Frontal cortex (tissue), 4 donors: ENCODE measurements at places on chromosomes 7 and 10.

DNA sequence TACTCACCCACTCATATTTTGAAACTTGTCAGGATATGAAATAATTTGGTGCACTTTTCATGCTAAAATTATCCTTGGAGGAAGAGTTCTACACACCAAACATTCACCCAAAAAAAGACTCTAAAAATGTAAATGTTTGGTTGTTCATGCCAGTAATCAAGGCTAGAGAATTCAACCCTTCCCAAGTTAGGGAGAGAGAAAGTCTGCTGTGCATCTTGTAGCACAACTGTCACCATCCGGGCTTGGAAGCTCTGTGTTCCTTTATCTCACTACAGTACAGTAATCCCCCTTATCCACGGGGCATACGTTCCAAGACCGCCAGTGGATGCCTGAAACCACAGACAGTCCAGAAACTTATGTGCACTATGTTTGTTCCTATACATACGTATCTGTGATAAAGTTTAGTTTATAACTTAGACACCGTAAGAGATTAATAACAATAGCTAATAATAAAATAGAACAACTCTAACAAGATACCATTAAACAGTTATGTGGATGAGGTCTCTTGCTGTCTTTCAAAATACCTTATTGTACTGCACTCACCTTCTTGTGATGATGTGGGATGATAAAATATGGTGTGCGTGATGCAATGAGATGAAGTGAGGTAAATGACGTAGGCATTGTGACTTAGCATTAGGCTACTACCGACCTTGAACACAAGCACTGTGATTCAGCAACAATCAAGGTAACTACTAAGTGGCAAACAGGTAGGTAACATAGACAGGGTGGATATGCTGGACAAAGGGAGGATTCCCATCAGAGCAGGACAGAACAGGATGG, 24.6 kb upstream of the HECTD2 start:
- DNase-seq = no peak

DNA sequence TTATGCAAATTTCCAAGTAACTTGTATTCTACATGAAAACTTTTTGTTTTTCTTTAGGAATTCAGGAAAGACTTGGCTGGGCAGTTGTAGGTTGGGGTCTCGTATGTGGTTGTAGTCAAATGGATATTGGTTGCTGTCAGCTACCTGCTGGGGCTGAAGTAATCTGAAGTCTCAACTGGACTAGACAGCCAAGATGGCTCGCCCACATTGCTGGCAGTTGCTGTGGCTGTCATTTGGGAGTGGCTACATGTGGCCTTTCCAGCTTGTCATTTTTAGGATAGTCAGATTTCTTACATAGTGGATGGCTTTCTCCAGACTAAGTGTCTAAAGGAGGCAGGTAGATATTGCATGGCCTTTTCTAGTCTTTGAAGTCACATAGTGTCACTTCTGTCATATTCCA, 32.6 kb downstream of the EXOC6 start:
- no peak for DNase-seq

DNA sequence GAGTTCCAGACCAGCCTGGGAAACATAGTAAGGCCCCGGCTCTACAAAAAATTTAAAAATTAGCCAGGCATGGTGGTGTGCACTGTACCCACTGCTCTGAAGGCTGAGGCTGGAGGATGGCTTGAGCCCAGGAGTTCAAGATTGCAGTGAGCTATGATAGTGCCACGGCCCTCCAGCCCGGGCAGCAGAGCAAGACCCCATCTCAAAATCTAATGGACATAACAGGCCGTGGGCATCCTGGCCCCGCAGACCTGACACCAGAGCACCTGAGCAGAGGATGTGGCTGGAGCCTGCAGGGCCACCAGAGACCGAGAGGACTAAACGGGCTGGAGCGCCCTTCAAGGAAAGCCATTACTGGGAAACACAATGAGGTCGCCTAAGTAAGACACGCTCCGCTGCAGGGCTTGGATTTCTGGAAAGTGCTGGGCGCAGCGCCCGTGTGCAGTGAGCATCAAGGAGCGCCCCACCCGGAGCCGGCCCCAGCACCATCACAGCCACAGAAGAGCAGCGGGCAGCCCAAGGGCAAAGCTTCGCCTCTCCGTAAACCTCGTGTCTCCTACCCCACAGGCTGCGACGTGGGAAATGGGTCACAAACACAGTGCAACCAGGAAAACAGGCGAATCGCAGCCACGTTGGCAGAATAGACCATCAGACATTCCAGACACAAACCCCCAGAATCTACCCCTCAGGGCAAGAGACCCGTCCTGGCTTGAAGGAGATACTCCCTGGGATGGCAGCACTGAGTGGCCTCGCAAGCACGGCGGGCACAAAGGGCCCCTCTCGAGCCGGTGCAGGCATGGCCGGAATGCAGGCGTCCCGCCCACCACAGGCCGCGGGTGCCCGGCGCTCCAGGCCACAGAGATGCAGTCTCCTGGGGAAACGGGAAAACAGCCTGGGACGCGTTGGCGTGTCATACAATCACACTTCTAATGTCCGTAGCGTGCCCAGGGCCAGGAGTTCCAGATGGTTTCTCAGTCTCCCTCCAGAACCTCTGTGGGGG, 4.9 kb downstream of the RADIL start:
- peak; percentile 30 for DNase-seq

- DNase-seq = no peak
Observed at GRCh38 chr10:51617576-51618235, 81.7 kb downstream of the CSTF2T start.

DNA sequence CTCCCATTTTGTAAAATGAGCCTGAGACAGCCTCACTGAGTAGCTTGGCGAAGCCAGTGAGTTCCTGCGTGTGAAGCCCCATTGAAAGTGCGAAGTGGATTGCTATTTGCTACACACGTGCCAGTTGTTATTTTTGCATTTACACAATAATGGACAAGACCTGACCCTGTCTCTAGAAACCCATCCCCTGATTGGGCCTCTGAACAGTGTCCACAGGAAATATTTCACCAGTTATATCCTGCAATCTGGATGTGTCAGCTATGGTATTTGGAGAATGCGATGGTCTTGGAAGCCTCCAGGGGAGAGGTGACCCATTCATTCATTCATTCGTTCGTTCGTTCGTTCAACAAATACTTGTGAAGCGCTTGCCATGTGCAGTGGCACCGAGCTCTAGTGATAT, 37.1 kb downstream of the COL13A1 start:
- DNase-seq = no peak

GRCh38 chr10:43090188-43090587, 13.3 kb downstream of the RET start:
- no peak for DNase-seq

DNA sequence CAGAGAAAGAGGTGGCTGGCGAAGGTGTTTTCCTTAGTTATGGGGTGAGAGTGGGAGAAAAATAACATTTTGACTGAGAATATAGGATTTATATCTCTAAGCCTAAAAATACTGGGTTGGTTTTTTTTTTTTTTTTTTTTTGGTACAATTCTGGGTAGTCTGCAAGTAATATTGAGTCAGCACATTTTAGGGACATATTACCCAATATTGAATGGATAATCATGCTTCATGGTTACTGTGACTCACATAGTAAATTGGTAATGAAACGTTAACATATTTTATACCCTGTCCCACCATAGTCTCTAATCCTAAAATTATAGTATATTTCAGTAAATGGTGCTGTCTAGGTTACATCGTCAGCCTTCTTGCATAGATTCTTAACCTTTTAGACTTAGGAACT, 91.4 kb downstream of the TPST1 start:
- DNase-seq = no peak

DNA sequence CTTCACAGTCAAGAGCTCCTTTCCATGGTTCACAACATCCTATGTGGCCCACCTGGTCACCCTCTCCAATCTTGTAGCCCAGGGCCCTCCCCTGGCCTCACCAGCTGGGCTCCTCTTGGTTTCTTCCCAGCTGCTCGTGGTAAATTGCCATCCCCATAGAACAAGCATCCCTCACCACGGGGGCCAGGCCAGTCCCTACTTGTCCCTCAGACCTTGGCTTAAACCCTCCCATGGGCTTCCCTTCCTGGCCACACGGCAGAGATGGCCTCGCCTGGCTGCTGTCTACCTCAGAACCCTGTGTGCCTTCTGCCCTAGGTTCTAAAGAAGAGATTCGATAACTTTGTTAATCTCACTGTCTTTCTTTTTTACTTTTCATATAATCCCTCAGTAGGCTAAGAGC, 153.3 kb upstream of the TCERG1L start:
- DNase-seq = no peak

DNA sequence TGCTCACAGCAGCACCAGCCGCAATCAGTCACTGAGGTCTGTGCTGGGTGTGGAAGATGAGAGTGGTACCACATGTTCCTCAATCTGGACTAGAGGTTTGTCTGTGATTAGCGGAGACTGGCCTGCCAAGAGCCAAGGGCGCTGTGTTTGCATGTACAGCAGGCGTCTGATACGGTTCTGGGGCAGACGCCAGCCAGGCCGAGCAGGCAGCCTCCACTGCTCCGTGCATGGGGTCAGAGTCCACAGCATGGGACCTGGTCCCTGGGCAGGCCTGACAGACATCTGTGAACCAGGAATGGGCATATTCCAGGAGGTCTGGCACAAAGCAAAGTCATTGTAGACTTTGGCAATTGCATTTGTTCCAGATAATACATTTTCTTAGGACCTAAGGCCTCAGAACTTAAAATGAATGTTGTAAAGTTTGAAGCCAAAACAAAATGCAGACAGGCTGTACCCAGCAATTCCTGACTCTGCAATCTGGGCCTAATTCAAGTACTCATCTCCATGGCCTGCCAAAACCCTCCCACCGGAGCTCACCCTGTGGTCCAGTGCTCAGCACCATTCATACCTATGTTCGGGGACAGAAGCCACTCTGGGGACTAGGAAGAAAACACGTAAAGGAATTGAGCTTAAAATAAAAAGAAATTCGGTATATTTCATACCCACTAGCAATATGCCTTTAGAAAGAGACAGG, 50.0 kb upstream of the FAM20C start:
- DNase-seq = no peak

DNA sequence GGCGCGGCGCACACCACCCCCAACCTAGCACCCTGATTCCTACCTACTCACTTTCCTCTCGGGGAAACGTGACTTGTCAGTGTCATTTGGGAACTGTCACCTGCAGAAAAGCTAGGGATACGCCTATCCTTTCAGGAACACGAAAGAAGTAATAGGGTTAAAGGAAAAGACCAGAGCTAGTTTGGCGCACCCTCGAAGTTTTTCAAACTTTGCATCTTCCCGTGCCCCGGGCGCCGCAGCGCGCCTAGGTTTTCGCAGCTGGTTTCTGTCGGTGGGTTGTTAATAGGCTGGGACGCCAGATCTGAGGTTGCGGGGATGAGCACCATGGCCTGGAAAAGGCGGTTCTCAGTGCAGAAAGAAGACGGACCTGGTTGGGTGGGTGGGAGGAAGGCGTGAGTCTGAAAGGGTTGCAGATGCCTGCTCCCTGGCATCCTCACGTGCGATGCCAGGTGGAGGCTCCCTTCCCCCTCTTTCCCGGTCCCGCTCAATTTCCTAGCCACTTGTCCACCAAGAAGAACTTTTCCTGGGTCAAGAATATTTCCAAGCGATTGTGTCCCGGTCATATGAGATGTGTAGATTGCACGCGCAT, 568 bp upstream of the MEOX2 start:
- DNase-seq = no peak

DNA sequence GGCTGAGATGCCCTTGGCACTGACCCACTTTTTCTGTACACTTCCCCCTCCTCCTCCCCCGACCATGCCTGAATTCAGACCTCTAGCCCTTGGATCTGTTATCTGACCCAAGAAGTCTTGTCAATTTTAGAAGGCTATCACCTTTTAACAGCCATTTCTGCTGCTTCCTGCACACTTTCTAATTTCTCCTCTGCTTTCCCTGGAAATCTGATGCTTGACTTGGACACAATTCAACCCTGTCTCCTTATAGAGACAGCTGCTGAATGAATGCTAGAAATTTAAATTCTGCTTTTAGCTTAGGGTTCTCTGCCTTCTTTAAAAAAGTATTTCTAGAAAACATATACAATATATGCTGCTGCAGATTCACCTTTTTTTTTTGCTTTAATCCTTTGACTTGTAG, 417.9 kb upstream of the KLF6 start:
- DNase-seq = no peak

GRCh38 chr10:132706701-132707100, 79.2 kb downstream of the NKX6-2 start:
- no peak for DNase-seq

GRCh38 chr10:129968020-129968852, 4.2 kb upstream of the EBF3 start:
- DNase-seq = peak; percentile 32

- no peak for DNase-seq
Observed at GRCh38 chr10:11144626-11145494, 127.2 kb downstream of the CELF2 start.

DNA sequence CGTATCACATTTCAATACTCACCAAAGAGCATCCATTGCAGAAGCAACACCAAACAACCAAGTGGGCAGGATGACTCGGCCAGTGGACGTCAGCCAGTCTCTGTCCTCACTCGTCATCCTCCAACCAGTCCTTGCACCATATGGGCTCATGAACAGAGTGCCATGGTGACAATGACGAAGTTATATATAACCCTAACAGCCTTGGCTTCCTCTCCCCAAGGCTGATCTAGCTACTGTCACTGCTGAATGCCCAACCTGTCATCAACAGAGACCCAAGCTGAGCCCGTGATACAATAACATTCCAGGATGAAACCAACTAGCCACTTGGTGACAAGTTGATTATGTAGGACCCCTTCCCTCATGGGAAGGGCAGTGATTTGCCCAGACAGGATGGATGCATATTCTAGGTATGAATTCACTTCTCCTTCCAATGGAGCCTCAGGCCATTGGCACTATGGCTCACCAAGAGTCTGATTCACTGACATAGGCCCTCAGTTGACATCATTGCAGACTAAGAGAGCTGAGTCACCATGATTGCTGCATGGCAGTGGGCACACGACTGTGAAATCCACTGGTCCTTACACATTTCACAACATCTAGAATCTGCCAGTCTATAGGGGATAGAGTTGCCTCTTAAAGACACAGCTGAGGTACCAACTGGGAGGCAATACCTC, 26.3 kb upstream of the PPIF start:
- DNase-seq = no peak
